Epithelial cell of prostate (primary cell): ENCODE measurements at places on chromosomes 7 and 10.

DNA sequence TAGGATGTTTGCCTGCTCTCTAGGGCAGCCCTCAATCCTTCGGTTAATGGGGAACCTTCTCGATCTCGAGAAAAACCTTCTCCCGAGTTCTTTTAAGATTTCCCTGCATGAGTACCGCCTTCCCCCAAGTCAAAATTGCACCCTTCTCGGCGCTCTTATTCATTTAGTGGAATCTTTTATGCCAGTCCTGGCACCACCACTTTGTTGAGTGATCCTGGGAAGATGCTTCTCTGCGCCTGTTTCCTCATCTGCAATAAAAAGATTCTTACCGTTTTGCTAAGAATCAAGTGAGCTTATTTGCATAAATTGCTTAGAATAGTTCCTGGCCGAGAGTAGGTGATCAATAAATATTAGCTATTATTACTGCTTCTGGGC, 697 bp downstream of the ARPC1A start:
- DNase-seq, result no peak

- DNase-seq, result no peak
Observed at GRCh38 chr10:114624951-114625780, 32.9 kb downstream of the ABLIM1 start.

GRCh38 chr10:70921285-70921684, 32.9 kb upstream of the PCBD1 start:
- no peak for DNase-seq

GRCh38 chr7:7533831-7534430, 1.7 kb downstream of the COL28A1 start:
- DNase-seq, result no peak

DNA sequence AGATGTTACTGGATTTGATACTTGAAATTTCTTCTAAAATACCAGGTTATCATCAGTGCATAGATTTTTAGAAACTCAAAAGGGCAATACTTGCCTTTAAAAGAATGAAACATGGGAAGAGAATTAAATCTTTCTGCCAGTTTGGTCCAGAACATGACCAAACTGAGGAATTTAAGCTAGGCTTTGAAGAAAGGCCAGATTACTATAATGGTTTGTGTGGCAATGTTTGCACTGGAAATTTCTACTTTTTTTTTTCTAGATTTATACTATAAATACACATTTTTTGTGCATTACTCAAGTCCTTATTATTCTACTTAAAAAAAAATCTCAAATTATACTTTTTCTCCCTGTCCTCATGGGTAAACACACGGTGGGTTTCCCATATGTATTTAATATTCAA, 9.2 kb downstream of the MKX start:
- no peak for DNase-seq

DNA sequence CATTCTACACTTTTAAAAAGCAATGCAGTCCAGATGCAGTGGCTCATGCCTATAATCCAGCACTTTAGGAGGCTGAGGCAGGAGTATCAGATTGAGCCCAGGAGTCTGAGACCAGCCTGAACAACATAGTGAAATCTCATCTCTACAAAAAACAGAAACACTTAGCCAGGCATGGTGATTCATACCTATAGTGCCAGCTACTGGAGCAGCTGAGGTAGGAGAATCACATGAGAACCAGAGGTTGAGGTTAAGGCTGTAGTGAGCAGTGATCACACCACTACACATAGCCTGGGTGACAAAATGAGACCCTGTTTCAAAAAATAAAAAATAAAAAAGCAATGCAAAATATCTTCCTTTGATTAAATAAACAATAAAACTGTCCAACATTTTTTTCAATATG, 205.2 kb downstream of the GRM8 start:
- DNase-seq, result no peak

DNA sequence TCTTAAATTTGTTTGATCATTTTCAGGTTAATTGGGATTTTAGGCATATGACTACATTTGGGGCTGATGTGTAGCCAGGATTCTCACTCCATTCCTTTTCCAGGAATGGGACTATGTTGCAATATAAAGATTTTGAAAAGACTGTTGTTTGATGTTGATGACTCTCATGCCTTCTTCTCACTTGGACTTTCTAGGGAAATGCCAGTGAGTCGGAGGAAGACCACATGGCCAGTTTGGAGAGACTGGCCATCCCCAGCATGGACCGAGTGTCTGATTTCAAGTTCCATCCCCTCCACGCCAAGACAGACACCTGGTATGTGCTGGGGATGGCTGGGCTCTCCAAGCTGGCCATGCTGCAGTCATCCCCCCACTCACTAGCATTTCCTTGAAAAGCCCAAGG, 5.5 kb downstream of the IGFBP3 start:
- no peak for DNase-seq

DNA sequence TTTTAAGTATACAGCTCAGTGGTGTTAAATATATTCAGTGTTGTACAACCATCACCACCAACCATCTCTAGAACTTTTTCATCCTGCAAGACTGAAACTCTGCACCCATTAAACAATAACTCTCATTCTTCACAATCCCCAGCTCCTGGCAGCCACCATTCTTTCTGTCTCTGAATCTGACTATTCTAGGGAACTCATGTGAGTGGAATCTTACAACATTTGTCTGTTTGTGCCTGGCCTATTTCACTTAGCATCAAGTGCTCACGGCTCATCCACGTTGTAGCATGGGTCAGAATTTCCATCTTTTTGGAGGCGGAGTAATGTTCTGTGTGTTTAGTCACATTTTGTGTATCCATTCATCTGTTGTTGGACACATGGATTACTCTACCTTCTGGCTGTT, 40.8 kb upstream of the PFKFB3 start:
- no peak for DNase-seq

- no peak for DNase-seq
Observed at GRCh38 chr7:29883462-29884398, 77.4 kb downstream of the WIPF3 start.

DNA sequence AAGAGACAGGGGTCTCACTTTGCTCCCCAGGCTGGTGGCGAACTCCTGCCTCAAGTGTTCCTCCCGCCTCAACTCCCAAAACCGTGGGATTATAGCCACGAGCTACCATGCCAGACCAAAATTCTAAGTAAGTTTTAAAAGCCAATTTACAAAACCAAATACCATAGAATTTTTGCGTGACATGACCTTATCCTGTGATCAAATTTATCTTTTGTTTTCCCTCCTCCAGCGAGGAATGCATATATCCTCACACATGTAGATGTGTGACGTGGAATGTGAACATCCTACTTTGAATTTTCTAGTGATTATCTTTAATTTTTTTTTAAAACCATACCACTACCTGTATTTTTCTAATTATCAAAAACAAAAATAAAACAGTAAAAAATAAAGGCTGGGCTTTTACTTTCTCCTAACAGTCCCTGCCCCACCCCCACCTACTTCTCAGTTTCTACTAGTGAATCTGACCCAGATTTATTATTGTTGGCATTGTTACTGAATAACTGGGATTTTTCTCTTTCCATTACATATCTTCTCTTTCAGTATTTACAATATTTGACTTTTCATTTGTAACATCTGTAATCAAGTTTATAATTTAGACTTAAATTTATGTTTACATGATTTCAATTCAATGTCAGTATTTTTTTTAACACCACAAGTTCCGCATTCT, 26.0 kb downstream of the CYTH3 start:
- no peak for DNase-seq

DNA sequence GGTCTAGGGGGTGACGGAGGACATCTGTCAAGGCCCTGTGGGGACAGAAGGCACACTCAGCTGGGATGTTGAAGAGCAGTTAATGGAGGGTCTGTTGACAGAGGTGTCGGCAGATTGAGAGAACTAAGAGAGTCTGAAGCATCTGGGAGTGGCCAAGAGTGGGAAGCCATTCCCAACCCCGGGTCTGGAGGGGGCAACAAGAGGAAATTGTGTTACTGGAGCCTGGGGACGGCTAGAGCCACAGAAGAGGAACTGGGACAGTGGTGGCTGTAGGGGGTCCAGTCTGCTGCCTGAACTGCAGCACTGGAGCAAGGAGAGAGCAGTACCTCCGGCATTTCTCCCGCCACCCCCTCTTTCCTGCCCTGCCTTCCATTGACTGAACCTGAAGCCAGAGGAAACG, 136.6 kb downstream of the CHN2 start:
- no peak for DNase-seq

- no peak for DNase-seq
Observed at GRCh38 chr10:118163217-118163616, 116.5 kb upstream of the RAB11FIP2 start.

GRCh38 chr10:100814751-100815474, 69.5 kb downstream of the PAX2 start:
- DNase-seq, result no peak

DNA sequence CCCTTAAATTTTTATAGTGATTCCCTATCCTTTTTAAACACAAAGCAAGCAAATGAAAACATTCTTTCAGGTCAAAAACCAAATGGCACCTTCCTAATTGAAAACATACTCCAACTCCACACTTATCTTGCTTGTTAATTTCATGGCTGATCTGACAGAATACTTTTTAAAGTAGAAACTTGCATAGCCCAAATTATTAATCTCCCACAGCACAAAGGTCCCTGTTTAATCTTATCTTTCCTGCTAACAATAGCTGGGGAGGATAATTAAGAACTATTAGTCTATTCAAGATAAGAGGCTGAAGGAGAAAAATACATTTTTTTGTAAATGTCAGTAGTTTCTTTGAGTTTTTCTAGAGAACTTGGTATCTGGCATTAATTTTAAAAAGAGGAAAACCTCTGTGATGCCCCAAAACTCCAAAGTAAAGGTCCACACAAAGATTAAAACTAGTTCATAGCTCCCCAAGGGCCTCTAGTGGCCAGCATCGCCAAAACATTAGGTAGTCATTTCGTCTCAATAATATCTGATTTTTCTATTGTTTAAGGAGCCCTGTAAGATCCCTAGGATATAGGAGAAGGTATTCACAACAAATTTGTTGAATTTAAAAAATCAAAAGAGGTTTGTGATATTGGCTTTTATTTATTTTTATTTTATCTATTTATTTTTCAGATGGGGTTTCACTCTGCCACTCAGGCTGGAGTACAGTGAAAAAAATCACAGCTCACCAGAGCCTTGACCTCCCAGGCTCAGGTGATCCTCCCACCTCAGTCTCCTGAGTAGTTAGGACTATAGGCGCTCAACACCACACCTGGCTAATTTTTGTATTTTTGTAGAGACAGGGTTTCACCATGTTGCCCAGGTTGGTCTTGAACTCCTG, 14.7 kb downstream of the CDNF start:
- DNase-seq, result no peak

DNA sequence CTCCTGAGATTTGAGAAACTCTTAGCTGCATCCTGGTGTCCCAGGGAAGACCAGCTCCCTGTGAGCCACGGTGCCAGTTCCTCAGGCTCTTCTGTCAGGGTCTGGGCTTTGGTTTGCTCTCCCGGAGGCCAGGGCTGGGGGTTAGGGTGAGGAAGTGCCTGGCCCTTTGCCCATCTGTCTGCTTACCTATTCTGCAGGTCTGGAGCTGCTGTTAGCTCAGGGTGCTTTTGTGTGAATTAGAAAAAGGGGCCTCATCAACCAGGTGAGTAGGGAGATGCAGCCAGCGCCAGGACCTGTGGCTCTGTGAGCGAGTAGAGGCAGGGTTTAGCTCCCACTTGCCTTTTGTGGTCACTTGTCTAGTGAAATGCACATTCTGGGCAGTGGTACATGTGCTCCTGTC, 109.4 kb downstream of the DOCK1 start:
- DNase-seq, result no peak

DNA sequence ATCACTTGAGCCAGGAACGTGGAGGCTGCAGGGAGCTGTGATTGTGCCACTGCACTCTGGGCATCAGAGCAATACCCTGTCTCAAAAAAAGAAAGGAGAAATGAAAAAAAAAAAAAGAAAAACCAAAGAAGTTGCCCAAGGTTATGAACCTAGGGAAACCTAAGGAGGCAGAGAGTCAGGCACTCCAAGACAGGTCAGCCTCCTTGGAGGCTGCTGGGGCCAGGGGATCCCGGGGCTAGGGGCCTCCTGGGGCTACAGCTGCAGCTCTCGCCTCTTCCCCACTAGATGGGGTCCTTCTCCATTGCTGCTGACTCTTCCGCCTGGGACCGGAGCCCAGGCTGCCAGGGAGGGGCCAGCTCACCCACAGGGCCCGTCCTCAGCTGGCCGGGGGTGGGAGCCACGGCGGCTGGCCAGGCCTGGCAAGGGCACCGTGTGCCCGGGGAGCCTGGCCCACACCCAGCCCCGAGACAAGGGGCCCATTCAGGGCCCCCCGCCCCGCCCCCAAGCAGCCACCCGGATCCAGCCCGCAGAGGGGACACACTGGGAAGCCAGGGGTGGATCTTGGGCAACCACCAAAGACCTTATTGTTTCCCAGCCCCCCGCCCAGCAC, 1.7 kb upstream of the SPACDR start:
- no peak for DNase-seq

- DNase-seq, result no peak
Observed at GRCh38 chr7:80591654-80592053, 46.8 kb upstream of the CD36 start.

DNA sequence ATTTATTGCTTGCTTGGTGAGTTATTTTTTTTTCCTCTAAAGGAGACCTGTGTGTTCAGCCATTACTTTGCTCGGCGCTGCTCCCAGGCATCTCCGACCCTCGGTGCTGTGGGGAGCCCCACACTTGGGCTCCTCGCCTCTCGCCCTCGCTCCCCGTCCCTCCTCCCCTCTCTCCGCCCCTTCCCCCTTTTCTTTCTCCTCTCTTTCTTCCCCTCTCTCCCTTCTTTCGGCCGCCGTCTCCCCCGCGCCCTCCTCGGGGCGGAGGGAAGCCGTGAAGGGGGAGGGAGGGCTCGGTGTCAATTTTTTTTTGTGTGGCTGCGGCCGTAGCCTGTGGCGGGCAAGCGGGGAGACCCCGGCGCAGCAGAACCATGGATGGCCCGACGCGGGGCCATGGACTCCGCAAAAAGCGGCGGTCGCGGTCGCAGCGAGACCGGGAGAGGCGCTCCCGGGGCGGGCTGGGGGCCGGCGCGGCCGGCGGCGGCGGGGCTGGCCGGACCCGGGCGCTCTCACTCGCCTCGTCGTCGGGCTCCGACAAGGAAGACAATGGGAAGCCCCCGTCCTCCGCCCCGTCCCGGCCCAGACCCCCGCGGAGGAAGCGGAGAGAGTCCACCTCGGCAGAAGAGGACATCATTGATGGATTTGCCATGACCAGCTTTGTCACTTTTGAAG, 1.1 kb downstream of the AUTS2 start:
- DNase-seq, result no peak

- DNase-seq, result no peak
Observed at GRCh38 chr10:61071580-61071979, 127.6 kb upstream of the RHOBTB1 start.

GRCh38 chr10:4046712-4047354, 261.8 kb upstream of the KLF6 start:
- no peak for DNase-seq

DNA sequence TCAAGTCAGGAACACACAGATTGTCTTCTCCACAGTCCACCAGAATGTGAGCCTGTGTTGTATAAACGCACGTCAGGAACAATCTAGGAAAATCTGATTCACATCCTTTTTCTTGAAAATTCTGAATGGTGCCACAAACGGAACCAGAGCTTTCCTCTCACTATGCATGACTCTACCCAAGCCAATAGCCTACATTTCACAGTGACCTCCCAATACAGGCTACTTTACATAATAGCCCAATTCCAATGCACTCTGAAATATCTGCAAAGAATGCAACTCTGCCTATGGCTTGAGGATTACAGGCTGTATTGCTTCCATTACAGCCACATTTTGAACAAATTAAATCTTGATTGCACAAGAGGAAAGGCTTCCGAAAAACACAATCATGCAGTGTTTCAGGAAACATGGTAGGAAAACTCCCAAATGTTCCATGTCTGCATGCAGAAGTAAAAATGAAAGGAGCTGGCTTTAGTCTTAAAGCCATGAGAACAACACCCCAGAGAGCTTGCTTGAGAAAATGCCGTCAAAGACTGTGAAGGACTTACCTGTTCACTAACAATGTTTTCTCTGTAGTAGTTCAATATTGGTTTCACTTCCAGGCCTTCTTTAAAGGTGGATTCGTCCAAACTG, 113.9 kb downstream of the ITGA8 start:
- no peak for DNase-seq
